Muscle of arm (tissue), 14 donors: ENCODE measurements at places on chromosomes 7 and 10.

GRCh38 chr10:124532106-124532641 is 70.6 kb downstream of the LHPP start:
- DNase-seq, result no peak

- peak; percentile 77 for DNase-seq
Observed at GRCh38 chr7:41886262-41886900, 183.5 kb upstream of the INHBA start.

DNA sequence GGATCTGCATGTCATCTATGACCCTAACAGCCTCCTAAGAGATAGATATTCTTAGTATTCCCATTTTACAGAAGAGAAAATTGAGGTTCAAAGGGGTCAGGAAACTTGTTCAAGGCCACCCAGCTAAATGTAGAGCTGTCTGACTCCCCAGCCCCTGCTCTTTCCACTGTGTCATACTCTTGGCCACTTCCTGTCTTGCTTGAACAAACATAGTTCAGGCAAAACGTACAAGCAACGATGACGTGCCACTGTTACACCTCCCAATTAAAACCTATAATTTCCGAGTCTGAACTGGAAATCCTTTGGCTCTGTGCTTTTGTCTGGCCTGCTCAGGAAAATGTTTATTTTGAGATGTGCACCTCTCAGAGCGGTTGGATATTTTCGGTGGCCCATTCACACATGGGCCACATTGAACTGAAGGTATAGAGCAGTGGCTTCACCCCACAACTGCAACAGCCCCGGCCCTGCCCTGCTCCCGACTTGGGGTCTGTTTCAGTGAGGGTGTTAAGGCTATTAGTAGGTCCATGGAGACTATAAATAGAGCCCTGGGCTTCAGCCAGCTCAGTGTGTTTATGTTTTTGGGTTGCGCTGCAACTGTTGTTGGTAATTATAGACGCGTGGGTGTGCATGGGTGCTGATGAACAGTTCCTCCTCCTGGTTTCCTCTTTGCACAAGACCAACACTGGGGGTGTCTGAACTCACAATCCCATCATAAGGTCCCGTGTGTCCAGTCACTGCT is 172.3 kb upstream of the ADO start:
- DNase-seq, result peak; percentile 42

- peak; percentile 7 for DNase-seq
Observed at GRCh38 chr10:106836933-106837663, 327.4 kb downstream of the SORCS1 start.

- no peak for DNase-seq
Observed at GRCh38 chr10:53432035-53432434, 659.5 kb upstream of the MBL2 start.

DNA sequence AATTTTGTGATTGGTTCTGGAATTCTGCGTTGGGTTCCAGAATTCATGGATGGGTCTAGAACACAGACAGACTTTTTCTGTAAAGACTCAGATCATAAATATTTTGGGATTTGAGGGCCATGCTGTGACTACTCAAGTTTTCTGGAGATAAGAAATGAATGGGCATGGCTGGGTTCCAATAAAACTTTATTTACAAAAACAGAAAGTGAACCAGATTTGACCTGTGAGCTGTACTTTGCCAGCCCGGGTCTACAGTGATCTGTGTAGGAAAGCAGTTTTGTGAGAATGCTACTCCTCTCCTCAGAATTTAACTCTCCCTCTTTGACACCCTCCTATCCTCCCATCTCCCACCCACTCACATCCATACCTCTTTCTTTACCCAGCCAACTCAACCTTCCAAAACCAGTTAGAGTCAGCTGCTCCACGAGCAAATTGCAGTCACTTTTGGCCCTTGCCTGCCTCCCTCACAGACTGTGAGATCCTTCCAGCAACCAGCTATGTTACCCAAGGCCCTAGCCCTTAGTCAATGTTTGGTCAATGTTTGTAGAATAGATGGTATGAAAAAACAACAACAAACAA is 312.8 kb upstream of the ZMIZ1 start:
- DNase-seq, result no peak

- no peak for DNase-seq
Observed at GRCh38 chr7:1236831-1237701, 4.4 kb downstream of the UNCX start.

GRCh38 chr10:48509974-48510692 is 94.7 kb downstream of the ARHGAP22 start:
- DNase-seq, result no peak

- DNase-seq, result no peak
Observed at GRCh38 chr7:37394158-37394557, 54.5 kb downstream of the ELMO1 start.

DNA sequence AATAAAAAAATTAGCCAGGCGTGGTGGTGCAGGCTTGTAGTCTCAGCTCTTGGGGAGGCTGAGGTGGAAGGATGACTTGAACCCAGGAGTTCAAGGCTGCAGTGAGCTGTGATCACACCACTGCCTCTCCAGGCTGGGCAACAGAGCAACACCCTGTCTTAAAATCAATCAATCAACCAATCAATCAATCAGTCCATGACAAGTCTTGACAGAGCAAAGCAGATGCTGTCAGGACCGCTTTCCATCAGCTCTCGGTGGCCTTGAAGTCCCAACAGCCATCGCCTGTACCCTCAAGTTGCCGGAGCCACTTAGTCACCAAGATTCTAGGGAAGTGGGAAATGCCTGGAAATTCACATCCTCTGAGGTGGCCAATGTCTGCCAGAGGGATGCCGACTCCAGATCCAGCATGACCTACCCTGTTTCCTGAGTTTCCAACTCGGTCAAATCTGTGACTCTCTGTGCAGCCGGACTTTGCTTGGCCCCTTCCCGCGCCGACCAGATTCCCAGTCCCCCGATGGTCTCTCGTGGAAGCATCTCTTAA is 871 bp upstream of the CCL24 start:
- no peak for DNase-seq

DNA sequence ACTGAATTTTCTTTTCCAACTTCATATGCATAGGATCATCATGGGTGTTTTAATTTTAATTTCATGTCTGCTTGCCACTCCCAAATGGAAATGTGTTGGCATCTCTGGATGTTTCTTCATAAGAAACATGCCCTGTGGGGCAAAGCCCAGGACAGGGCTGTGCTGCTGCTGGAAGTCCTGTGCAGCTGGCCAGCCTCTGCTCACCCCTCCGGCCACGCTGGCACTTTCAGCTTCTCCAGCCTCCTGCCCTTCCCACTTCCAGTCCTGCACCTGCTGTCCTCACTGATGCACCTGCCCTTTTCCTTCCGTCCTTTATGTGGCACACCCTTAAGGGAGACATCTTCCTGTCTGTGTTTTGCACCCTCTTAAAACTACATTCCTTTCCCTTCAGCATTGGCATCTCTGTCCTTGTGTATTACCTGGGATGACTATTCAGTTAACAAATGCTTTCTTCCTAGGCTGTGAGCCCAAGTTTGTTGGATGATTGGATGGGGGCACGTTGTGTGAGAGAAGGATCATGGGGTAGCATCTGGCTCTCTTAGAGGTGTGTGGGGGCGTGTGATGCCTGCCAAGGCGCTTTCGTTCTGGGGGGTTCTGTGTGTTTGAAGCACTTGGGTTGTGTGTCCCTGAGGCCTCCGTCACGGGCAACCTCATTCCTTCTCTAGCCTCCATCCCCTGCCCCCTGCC is 56.8 kb downstream of the TCF7L2 start:
- no peak for DNase-seq

GRCh38 chr10:43649185-43649523 is 473 bp upstream of the ZNF32 start:
- DNase-seq, result no peak

- no peak for DNase-seq
Observed at GRCh38 chr10:125462845-125463244, 220.1 kb downstream of the TEX36 start.

GRCh38 chr10:1752153-1752552 is 14.8 kb upstream of the ADARB2 start:
- no peak for DNase-seq

GRCh38 chr7:34058801-34059135 is 153.4 kb downstream of the BMPER start:
- DNase-seq, result no peak

GRCh38 chr10:77104459-77104980 is 533.1 kb downstream of the KCNMA1 start:
- peak; percentile 49 for DNase-seq

DNA sequence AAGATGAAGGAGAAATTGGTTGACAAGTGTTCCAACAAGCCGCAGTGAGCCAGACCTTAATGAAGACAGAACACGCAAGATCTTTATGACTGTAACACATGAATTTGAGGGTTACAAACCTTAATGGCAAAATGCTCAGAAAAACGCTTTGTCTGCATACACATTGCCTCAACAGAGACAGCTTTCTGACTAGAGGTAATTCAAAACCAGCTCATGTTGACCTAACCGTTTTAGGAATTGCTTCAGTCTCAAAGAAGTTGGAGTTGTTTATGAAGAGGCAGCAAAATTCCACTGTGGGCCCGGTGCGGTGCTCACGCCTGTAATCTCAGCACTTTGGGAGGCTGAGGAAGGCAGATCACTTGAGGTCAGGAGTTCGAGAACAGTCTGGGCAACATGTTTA is 2.2 kb upstream of the GTF2I start:
- DNase-seq, result no peak

DNA sequence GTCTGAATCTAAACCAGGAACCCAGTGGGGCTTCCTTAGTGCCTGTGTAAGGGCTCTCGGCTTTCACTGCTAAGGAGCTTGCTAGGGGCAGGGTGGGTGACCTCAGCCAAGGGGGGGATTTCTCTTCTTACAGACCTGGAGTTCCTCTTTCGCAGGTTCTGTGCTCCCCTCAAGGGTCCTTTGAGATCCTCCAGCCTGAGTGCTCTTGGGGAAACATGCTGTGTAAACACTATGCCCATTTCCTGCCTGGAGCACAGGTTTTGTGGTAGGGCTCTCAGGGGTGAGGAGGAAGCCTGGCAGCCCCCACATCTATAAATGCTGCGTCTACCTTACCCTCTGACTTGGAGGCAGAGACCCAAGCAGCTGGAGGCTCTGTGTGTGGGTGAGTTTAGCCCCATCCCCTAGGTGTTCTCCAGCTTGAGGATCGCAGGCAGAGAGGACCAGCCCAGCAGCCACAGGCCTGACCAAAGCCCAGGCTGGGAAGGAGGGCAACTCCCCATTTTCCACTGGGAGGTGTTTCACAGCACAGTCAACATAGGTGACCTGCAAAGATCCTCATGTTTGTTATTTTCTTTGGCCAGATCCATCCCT is at the start of gene SFTPA1:
Gene SFTPA1, plus strand, starts transcription at position 339 of the 591 bp plus-strand sequence. CDS start 887 bp downstream, outside the sequence.
- no peak for DNase-seq

- no peak for DNase-seq
Observed at GRCh38 chr7:1691096-1691495, 21.0 kb downstream of the ELFN1 start.

GRCh38 chr7:44401692-44402091 is 76.3 kb upstream of the CAMK2B start:
- no peak for DNase-seq

- peak; percentile 38 for DNase-seq
Observed at GRCh38 chr7:129950191-129950932, 2.4 kb downstream of the UBE2H start.

DNA sequence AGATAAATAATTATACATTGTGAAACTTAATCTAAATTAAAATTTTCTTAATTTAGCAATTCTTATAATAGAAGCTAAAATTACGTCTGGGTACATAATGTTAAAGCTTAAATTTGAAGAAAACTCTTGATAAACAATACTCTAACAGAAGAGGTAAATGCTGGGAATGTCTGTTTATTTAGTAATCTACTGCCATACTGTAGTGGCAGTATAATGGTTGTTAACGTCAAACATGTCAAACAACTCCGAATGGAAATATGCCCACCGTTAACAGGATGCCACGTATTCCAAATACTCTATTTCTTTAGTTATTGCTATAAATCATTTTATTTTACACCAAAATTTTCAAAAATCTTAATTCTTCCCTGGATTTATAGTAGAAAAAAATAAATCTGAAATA is 40.0 kb upstream of the PTPN12 start:
- DNase-seq, result no peak

GRCh38 chr10:126123466-126123865 is 227.1 kb downstream of the FANK1 start:
- DNase-seq, result no peak
